Colonic mucosa (tissue), 4 donors: ENCODE measurements at places on chromosomes 5 and 9. TPM values are rescaled to one million over a fixed set of nuclear protein-coding genes. Genes with fewer than 3 reads are reported as not detected.

DNA sequence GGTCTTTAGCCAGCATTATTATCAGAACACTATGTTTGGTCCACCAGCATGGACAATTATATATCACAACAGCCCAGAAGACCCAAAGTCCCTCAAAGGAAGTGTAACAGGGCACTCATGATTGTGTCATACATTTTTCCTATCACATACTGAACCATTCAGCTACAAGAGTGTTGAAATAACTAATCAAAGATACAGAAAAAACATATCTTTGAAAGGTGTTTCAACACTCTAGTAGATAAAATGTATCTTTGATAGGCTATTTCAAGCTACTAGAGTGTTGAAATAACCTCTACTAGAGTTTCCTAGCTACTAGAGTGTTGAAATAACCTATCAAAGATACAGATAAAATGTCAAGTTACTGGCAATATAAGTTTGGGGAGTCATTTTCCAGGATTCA lies 545.0 kb downstream of the PRR16 start:
- no peak for DNase-seq

PCA3 gene
- total RNA-seq: not detected

DNA sequence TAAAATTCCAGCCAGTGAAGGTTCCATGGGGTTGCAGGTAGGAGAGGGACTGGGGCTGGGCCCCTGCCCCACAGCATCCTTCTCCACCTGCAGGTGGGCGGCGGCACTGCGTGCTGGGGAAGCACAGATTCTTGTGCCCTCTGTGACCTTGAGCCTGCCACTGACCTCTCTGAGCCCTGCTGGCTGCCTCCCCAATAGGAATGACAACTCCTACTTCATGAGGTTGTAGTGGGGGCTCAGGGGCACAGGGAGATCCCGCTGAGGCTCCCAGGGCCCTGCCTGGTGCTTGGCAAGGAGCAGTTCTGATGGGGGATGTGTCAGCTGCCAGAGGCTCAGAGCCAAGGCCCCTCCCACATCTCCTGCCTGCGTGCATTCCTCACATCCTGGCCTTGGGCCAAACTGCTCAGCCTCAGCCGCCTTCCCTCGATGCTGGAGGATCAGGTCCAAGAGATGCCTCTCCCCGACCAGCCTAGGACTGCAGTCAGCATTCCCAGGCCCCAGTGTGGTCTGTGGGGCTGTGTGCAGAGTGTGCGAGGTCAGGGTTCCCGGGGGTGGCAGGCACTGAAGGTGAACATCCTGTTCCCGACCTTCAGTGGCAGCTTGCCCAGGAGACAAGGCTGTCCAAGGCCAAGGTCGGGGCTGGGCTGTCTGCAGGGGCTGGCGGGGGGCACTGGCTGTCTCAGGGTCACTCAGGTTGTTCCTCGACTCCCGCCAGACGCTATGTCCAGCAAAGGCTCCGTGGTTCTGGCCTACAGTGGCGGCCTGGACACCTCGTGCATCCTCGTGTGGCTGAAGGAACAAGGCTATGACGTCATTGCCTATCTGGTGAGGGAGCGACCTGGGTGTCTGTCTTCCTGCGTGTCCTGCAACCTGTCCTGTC lies 7.0 kb downstream of the ASS1 start:
- DNase-seq: peak; percentile 91

DNA sequence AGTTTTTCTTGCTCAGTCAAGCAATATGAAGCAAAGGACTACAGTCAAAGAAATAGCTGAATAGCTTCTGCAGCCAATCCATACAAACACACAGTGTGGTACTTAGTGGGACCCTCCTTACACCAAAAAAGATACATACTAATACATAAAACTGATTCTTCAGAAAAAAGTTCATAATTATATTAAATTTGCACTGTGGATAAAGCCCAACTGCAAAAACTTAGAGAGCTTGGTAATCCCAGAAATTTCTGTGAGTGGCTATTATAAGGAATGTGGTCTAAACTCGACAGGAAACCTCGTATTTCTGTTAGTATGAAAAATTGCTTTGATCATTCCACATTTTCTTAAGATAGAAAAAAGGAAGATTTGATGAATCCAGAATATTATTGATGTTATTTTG lies 245.4 kb downstream of the FBXL17 start:
- no peak for DNase-seq

TPPP gene
- total RNA-seq: 4.0 TPM

RANBP17 gene
- 7.9 TPM for total RNA-seq

ZSWIM6 gene
- total RNA-seq: 16.4 TPM

S1PR3 gene
- 3.2 TPM for total RNA-seq

DNA sequence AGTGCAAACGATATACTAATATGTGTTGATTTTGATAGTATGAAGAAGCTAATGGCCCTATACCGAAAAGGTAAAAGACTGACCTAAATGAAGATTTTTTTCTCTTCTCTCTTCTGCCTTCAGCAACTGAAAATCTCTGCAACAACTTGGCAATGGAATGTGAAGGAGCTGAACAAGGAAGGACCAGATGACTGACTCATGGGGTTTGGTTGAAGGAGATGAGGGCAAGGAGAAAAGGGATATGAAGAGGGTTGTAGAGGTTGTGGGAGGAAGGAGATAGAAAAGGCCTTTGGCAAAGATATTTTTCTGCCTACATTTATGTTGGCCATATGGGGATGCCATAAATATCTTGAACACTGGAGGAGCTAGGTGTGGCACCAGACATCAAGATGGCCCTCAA lies 129.7 kb upstream of the CHD1 start:
- no peak for DNase-seq

DNA sequence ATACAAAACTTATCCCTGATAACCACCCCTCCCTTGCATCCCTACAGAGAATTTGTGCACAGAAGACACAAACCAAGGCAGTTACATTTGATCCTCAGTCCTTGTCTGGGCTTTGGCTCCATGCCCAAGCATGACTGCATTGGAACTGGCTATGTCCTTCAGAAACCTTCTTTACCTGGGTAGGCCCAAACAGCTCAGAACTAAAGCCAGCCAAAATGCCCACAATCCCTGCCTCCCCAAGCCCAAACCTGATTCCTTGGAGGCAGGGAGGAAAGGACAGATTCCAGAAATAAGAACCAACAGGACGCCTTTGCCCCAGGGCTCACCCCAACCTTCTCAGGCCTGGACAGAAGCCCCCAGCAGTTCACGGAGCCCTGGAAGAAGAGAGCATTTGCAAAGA lies 8.2 kb downstream of the IL17B start:
- no peak for DNase-seq

FSTL4 gene
- total RNA-seq: 0.89 TPM

- DNase-seq: peak; percentile 29
Observed at GRCh38 chr9:126151031-126151685, 175.5 kb upstream of the MVB12B start.

- DNase-seq: no peak
Observed at GRCh38 chr9:114413861-114414301, 26.1 kb upstream of the AKNA start.

DNA sequence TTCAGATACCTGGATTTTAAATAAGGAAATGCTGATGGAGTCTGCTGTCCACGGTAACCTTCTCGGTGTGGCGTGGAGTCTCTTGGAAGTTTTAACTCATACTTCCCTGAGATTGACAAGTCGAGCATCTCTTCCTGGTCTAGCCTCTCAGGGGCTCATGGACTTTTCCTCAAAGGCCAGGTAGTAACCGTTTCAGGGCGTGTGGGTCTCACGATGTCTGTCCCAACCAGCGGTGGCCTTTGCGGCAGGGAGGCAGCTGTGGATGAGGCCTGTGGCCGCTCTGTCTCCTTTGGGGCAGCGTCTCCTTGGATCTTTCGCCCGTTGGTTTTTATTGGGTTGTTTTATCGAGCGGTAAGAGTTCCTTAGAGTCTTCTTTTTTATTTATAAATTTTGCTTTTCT lies 32.8 kb downstream of the CEP72 start:
- DNase-seq: no peak
